Activated naive CD4-positive, alpha-beta T cell treated with Interleukin-2 at 50 U/mL for 16 hours (primary cell): ENCODE measurements at places on chromosomes 1 and 21.

DNA sequence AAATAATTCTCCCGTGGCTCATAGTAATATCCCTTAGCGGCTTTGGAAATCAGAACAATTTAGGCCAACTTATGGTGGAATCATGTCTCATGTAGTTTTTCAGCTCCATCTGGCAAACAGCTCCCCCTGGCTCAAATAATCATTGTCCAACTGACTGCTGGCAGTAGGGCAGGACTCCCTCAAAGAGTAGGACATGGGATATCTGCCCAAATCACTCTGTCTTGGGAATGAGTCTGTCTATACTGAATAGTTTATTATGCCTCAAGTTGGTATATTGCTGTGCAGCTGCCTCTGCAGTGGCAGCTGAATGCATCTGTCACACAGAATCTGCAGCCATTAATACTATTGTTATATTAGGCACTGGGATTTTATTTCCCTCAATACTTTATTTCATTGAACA, 255.7 kb downstream of the COL11A1 start:
- DNase-seq = no peak

GRCh38 chr1:92786111-92786901, 1.4 kb upstream of the EVI5 start:
- no peak for DNase-seq

- no peak for DNase-seq
Observed at GRCh38 chr1:233045588-233045987, 95.2 kb downstream of the NTPCR start.

DNA sequence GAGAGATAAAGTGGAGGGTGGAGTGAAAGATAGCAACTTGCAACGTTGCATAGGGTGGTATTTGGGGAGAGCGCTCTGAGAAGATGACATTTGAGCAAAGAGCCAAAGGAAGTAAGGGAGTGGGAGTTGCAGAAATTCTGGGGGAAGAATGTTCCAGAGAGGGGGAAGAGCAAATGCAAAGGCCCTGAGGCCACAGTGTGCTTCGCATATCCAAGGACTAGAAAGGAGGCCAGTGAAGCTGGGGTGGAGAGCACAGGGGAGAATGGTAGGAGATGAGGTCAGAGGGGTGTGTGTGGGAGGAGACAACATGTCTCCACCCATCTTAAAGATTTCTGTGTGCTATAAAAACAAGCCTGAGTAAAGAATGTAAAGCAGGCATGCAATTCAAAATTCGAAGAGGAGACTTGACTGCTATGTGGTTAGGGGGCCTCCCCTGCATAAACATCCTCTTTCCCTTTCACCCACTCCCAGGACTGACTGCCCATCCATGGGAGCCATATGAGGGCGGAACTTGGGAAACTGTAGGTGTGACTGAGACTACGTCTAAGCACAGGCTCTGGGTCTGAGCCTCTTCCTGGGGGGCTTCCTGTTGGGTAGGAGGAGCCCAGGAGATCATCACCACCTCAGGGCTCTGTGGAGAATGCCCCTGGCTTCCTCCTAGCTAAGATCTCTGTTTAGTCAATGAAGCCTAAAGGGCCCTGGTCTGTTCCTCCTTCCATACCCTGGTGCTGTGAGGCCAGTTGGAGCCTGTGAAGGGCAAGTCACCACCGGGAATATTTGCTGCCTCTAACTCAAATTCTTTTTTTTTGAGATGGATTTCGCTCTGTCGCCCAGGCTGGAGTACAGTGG, 2.9 kb upstream of the CLIC4 start:
- no peak for DNase-seq

GRCh38 chr21:42614396-42614795, 39.0 kb upstream of the PDE9A start:
- DNase-seq = peak; percentile 40

DNA sequence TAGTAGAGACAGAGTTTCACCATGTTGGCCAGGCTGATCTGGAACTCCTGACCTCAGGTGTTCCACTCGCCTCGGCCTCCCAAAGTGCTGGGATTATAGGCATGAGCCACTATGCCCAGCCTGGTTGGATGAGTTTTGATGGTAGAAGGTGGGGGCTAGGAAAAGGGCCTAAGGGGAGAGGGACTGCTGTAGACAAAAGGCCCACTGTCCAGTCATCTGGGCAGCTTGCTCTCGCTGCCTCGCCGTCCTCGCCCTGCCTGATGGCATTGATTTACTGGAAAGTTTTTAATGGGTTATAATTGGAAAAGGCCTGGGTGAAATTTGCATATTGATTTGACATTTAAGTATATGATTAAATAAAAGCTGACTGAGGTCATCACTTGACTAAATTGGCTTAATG, 175.1 kb upstream of the CSF3R start:
- no peak for DNase-seq

DNA sequence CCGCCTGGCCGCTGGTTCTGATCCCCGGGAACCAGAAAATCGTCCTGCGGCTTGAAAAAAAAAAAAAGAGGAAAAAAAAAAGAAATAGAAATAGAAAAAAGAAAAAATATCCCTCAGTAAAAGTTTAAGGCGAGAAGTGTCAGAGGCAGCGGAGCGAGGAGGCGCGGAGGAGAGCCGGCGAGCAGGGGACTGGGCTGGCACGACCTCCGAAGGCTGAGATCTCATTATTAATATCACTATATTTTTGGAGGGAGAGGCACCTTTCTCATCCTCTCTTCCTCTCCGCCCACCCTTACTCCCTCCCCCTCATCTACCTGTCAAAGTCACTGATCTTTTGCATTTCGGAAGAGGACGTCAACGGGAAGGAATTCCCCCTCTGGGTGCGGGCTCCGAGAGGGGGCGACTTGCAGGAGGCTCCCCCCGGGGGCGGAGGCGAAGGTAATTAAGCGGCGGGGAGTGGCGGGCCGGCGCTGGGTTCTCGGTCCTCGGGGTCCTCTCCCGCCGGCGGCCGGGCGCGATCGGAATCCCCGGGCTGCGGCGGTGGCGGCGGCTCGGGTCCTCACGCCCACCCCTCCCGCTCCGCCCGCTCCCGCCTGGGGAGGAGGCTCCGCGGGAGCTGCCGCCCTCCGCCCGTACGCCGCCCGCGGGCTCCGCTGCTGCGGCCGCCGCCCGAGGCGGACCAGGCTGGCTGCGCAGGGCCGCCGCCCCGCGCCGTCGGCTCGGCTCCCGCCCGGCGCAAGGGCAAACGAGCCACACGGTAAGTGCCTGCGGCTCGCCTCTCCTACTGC, at the start of gene NTNG1:
TSS of gene NTNG1 (plus strand) at position 337 of the 788 bp plus-strand sequence.
- peak; percentile 2 for DNase-seq

DNA sequence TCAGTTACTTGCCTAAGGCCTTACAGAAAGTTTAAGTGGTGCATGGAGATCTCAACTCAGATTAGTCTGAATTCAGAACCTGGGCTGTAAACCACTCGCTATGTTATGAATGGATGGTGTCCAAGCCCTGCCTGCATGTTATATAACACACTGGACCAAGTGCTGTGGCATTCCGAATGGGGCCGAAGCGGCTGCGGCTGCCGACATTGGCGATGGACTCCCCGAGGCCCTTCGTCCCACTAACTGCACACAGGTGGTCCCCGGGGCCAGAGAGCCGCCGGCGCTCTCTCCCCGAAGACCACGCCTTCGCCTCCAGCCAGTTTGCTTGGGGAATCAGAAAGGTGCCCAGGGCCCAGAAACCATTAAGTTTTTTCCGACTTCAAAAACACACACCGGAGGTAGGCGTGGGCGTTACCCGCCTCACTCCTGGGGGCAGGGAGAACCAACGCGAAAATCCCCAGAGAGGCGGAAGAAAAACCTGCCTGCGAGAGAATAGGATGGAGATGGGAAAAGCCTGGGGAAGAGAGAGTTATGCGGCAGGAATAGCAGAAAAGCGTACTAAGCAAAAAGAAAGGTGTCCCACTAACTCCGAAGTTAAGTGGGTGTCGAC, 579 bp upstream of the TENT5C start:
- DNase-seq = no peak

- no peak for DNase-seq
Observed at GRCh38 chr21:43313221-43313938, 113.6 kb downstream of the SIK1 start.

DNA sequence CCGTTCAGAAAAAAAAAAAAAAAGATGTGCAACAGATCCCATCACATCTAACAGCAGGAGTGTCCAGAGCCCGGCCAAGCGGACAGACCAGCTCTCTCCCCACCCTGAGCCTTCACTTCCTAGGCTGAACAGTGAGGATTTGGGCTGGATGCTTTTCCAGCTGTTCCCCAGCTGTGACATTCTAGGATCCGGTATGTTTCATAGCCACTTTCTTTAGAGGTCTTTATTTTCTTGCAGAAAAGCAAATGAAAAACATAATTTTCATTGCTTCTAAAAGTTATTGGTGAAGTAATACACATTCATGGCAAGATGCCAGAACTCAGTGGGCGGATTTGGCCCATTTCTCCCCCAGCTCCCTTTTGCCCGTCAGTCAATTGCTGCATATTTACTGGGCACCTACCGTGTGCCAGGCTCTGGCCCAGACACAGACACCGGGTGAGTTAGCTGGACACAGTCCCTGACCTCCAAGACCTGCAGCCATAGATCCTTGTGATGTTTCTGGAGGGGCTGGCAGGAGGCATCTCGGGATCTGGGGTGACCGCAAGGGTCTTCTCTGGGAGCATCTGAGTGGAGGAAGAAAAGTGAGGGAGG, 213.7 kb upstream of the VAMP3 start:
- no peak for DNase-seq

DNA sequence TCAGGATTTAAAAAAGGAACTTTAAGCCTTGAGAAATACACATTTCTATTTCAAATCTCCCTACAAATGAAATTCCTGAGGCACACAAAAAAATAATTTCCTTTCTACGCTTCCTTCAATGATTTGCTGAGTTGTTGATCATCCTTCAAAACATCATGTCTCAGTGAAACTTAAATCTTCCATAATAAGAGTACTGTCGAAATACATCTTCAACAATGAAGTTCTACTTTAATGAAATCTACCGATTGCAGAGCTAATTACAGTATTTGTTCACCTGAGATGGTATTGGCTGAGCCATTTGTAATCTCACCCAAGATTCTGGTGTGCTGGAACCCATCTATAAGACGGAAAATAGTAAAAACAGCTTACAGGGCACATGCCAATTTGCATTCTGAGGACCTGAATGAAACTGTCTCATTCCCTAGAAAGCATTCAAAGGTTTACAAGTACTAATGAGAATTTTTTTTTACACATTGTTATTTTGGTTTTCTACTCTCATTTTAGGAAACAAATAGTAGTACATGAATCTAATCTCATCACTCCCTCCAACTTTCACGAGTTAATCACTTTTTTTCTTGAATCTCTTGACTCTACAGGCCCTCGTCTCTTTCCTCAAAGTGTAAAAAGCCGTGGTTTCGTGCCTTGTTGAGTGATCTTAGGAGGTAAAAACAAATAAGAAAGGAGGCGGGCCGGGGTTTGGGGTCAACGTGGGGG, 1.1 kb downstream of the CHML start:
- DNase-seq = no peak

DNA sequence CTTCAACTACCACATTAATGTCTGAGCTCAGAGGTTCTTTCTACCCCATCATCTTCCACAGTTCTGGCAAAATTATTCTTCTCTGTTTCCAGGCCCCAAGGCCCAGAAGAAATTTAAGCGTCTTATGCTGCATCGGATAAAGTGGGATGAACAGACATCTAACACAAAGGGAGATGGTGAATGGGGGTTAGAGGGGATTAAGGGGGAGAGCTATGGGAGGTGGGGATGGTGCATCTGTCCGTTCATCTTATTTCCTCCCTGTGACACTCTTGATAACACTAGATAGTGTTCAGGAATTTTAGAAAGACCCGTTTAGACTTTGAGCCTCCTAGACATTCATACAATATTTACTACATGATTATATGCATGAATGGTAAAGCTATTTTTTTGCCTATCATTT, 17.6 kb upstream of the RPRD2 start:
- DNase-seq = no peak

- peak; percentile 43 for DNase-seq
Observed at GRCh38 chr1:109482791-109483671, 674 bp upstream of the ATXN7L2 start.

GRCh38 chr1:156961709-156962108, 41.3 kb downstream of the LRRC71 start:
- DNase-seq = peak; percentile 6

- DNase-seq = no peak
Observed at GRCh38 chr1:19825298-19825697, 10.2 kb upstream of the RNF186 start.

GRCh38 chr1:224510880-224511645, 76.5 kb upstream of the WDR26 start:
- no peak for DNase-seq
